Adrenal gland (tissue), 19 donors: ENCODE measurements at places on chromosomes 16 and 17.
A peak's percentile ranks its signal among the peaks of the same experiment; 100 is the strongest.

GRCh38 chr16:81926036-81926435, 85.2 kb downstream of the SDR42E1 start:
- no peak for DNase-seq

DNA sequence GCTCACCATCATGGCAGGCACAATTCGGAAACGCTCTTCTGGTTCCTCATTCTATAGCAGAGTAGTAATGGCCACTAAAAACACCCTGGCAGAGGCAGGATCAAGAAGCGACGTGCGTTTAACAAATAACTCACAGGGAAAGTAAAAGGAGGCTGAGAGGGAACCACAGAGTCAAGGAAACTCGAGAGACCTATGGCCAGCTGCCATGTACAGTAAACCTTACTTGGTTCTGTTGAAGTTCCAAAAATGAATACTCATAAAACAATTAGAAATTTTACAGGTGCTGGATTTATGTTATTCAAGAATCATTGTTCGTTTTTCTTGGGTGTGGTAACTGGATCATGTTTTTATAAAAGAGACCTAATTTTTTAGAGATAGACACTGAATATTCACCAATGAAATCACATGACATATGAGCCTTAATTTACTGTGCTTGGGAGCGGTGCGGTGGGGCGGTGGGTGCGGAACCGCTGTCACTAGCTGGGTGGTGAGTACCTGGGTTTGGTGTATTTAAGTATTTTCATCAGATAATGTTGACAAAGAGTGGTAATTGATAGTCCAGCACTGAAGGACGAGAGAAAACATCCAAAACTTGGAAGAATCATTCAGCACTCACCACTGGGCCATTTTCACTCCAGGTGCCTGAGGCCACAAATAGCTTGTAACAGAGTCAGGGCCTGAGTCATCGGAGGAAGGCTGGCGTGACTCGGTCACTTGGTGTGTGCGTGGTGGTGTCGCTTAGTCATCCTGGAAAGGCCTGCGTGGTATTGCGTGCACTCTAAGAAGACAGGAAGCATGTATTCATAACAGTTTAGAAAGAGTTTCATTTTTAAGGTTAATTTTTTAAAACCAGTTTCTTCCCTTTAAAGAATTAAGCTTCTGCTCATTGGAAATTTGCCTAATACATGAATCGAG, 135.4 kb upstream of the CHMP6 start:
- DNase-seq, result peak; percentile 95

GRCh38 chr16:77943801-77944200, 78.5 kb upstream of the CLEC3A start:
- peak; percentile 59 for DNase-seq

DNA sequence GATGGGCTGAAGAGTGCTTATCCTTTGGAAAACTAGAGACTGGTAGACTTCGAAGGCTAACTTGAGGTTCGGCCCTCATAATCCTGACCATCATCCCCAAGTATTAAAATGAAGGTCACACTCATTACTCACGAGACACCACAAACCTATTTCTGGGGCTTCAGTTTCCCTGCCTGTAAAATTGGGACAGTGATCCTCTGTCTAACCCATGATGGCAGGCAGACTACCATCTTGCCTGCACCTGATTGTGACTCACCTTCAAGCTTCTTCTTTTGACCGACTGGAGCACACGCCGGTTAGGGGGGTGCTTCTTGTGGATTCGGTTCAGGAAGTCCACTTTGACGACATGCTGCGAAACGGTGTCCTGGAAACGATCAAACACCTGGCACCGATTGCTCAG, 14.2 kb upstream of the DHRS13 start:
- no peak for DNase-seq

DNA sequence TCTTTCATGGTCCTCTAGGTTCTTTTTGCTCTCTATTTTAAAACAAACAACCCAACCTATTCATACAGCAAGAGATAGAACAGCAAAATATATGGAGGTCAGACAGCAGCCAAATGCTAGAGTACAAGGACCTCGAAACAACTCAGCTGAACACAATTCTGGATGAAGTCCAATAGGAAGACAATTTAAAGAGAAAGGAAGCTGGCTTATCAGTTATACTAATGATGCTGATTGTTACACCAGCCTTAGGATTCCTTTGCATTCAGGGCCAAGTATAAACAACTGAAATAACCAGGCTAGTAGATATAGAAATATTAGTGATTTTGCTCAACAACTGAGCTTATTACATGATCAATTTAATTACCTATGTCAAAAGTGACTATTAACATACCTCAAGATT, 2.5 kb downstream of the SSH2 start:
- no peak for DNase-seq

DNA sequence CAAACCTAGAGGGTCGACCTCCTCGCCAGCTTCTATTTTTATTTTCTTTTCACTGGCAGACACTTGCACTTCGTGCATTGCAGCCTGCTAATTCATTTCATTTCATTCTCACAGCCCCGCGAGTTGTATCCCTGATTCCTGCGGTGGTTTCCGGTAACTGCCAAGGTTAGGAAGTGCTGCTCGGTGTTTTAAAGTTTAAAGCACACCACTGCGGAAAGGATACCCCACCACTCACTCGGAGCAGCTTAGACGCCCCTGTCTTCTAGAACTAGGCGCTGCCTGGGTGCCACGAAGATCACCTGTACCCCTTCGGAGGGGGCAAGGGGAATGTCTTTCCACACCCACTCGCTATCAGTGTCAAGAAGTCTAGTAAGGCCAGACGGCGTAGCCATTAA, 509 bp downstream of the CNEP1R1 start:
- DNase-seq, result peak; percentile 22

DNA sequence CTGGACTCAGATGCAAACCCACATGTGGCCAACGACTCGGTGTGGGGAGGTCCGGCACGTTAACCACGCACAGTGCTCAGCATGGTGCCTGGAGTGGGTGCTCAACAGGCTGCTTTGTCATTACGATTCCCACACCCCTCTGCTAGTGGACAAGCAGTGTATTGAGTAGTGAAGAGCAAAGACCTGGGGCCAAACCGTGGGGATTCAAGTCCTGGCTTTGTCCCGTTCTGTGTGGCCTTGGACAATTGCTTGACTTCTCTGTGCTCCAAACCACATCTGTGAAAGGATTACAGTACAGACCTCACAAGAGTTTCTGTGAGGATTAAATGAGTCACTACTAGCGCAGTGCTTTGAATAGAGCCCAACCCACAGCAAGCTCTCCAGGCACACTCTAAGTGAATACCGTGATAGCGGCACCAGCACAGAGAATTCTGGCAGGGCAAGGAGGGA, 33.8 kb downstream of the TRPV2 start:
- DNase-seq, result no peak

DNA sequence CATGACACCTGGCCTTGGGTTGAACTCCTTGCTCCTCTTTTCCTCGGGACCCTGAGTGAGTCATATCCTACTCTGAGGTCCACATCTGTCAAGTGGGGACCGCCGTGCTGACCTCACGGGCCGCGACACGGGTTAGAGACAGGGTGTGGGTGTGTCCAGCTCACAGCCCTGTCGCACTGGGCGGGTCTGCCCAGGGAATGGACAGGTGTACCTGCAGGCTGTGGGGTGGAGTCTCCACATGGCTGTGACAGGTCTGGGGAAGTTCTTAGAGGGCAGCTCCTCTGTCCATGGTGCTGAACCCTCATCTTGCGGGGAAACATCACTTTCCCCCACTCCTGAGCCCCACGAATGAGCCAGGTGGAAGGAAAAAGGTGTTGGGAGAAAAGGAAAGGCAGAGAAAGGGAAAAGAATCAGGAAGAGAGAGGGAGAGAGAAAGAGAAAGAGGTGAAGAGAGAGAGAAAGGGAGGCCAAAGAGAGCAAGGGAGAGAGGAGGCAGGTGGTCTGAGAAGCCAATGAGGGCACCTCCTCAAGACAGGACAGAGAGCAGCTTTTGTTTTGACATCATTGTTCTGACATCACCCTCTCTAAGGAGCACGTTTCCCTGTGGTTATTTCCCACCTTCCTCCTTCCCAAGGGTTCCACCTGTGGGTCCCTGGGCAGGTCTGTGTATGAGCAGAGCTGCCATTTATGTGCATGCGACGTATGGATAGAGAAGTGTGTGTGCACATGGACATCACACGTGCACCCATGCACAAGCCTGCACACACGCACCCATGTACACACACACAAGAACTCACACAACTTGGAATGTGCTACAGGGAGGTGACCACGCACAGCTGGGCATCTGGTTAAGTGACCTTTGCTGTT, 32.6 kb upstream of the CBFA2T3 start:
- peak; percentile 24 for DNase-seq

DNA sequence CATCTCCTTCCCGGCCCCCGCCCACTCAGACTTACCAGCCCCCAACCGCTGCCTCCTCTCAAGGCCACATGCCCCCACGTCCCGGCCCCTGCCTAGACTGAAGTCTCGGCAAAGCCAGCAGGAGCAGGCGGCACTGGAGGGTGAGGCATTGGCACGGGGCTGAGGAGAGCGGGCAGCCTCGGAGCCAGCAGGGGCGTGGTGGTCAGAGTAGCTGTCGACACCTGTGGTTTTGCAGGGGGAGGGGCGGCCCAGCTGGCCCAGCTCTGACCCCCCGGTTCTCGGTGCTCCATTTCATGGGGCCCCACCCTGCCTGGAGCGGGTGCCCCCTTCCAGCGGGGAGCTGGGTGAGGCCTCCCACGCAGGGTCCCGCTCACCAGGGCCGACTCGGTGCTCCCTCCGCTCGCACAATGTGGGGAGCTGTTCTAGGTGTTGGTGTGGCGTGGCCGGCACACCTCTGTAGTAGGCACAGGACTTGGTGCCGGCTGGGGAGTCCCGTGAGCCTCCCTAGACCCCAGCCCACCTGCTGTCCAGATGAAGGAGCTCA, 4.7 kb downstream of the CDH15 start:
- DNase-seq, result no peak

- no peak for DNase-seq
Observed at GRCh38 chr17:47184681-47185080, 4.4 kb downstream of the CDC27 start.

- DNase-seq, result peak; percentile 57
Observed at GRCh38 chr17:32277284-32277683, 11.7 kb downstream of the RHBDL3 start.

DNA sequence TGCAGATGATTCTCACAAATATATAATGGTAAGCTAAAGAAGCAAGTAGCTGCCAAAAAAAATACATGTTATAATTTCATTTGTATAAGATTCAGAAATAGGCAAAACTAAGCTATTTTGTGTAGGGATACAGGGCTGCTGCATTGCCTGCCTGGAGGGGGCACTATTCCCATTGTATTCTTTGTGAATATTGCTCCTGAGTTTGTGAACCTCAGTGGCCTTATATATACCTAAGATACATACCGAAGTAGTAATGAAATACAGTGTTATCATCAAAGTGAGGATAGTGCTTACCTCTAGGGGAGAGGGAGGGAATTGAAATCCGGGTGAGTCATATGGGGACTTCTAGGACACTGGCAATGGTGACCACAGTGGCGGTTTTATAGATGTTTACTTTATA, 53.5 kb downstream of the C17orf58 start:
- no peak for DNase-seq

- no peak for DNase-seq
Observed at GRCh38 chr17:68662037-68662432, 60.9 kb upstream of the FAM20A start.

DNA sequence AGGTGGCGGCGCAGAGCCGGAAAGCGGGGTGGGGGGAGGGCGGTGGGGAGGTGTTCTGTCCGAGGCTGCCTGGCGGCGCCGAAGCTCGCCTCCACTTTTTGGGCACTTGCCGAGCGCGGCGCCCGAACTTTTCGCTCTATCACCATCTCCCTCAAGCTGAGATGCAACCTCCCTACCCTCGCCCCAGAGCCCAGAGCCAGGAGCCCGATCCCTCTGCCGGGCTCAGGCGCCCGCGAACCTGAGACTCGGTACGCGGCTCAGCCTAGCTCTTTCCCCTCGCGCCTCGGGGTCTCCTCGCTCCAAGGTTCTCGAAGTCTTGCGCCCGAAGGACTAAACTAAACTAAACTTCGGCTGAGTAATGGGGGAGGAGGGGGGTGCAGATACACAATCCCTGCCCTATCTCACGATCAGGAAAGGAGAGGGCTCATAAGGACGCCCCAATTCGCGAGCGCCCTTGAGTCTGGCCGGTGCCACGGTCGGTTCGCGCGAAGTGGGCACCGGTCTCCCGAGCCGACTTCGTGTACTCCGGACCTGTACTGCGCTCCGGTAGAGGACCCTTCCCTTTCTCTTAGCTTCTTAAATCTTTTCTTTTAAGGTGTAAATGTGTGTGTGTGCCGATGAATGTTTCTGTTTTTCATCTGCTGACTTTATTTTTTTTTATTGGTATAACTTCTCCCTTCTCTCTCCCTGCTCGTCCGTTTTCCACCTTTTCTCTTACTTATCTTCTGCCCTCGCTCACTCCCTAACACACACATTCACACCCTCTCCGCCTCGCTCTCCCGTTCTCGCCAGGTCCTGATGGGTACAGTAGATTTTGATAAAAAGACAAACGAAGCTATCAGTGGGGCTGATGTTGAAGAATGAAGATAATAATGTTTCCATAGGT, 1.9 kb upstream of the SALL1 start:
- no peak for DNase-seq

- DNase-seq, result peak; percentile 71
Observed at GRCh38 chr16:11128211-11129141, 127.5 kb downstream of the SOCS1 start.

DNA sequence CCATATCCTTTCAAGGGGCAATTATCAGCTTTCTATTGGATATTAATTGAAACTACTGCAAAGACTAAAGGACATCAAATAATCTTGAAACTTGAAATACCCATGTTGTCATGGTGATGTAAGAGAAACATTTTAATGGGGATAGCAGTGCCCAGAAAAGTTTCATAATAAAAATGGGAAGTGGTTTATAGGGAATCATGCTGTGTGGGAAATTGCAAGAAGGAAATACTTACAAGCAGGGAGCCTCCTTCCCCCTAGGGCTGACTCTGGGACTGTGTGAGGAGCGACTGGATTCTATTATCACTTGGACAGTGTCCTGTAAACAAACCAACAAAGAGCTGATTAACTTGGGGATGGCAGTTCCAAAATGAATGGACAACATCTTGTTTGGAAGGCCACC, 1393.1 kb upstream of the GOT2 start:
- DNase-seq, result no peak

GRCh38 chr17:80216473-80217456, 3.4 kb downstream of the SGSH start:
- DNase-seq, result no peak

GRCh38 chr16:11078812-11079459, 134.6 kb downstream of the CLEC16A start:
- no peak for DNase-seq

DNA sequence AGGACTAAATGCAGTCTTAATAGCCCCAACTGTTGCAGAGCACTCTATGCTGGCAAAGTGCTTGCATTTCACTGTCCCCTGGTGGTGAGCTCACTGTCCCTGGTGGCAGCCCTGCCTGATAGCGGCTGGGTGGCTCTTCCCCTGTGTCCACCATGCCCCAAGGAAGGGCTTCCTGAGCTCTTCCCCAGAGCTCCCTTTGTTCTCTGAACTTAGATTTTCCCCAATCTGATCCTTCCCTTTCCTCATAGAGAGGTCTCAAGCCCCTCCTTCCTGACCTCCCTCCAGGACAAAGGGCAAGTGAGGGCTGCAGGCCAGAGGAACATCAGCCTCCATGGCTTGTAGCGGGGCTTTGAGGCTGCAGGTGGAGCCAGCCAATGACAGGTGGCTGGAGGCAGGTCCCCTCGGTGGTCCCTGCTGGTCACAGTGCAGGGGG, 17.0 kb downstream of the BEAN1 start:
- DNase-seq, result no peak
